ENCODE measurements at places on chromosomes 3 and 15. TPM values are rescaled to one million over a fixed set of nuclear protein-coding genes. Genes with fewer than 3 reads are reported as not detected.

DNA sequence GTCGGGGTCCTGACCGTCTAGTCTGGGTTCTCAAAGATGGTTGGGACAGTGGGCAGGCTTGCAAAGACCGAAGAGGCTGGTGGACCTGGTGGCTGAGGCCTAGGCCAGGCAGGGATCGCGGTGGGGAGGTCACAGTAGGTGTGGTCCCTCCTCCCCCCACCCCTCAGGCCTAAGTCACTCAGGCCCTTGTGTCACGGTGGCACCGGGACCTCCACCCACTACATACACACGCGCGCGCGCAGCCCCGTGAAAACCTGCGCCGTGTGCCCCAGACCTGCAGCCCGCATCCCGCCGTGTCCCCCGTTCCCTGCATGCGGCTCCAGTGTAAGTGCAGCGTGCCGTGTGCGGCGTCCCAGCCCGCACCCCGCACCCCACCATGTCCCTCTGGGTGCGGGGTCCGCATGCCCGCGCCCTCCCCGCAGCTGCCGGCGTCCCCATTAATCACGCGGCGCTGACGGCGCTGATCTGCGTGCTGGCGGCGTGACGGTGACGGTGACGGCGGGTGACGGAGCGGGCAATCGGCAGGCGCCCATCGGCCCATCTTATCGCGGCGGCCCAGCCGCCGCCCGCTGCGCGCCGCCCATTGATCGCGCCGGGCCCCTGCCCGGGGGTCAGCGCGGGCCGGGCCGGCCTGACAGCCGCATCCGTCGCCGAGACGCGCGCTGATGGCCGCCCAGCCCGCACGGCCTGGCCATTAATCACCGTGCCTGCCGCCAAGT is 24.4 kb downstream of the SEC61A1 start:
- peak overlapping the region; percentile 32 for H3K4me3 ChIP-seq
- peak overlapping the region; percentile 45 for H3K27ac ChIP-seq
- peaks cover 46% of the 10 kb centered on the region for H3K36me3 ChIP-seq
- H3K27me3 ChIP-seq, result no peaks in the 10 kb centered on the region
- H3K4me1 ChIP-seq, result peaks cover 61% of the 10 kb centered on the region

GRCh38 chr15:41782371-41783282 is 8.3 kb downstream of the MAPKBP1 start:
- H3K27ac ChIP-seq, result no peak overlapping the region
- peaks cover 20% of the 10 kb centered on the region for H3K4me1 ChIP-seq
- H3K36me3 ChIP-seq, result no peaks in the 10 kb centered on the region
- no peak overlapping the region for H3K4me3 ChIP-seq
- no peaks in the 10 kb centered on the region for H3K27me3 ChIP-seq

- H3K4me1 ChIP-seq, result peaks cover 14% of the 10 kb centered on the region
- DNase-seq, result no peak
- H3K4me3 ChIP-seq, result no peak overlapping the region
- peak overlapping the region; percentile 3 for H3K27ac ChIP-seq
- H3K36me3 ChIP-seq, result no peaks in the 10 kb centered on the region
Observed at GRCh38 chr3:114418724-114419543, 125.1 kb downstream of the TIGIT start.

GRCh38 chr3:33064929-33065328 is 32.0 kb downstream of the GLB1 start:
- no peaks in the 10 kb centered on the region for H3K27me3 ChIP-seq
- H3K4me1 ChIP-seq, result no peaks in the 10 kb centered on the region
- no peak for DNase-seq
- no peaks in the 10 kb centered on the region for H3K36me3 ChIP-seq
- no peak overlapping the region for H3K27ac ChIP-seq

The TRPM1 gene
- not detected for total RNA-seq

The MYL3 gene
- 4.9 TPM for total RNA-seq

DNA sequence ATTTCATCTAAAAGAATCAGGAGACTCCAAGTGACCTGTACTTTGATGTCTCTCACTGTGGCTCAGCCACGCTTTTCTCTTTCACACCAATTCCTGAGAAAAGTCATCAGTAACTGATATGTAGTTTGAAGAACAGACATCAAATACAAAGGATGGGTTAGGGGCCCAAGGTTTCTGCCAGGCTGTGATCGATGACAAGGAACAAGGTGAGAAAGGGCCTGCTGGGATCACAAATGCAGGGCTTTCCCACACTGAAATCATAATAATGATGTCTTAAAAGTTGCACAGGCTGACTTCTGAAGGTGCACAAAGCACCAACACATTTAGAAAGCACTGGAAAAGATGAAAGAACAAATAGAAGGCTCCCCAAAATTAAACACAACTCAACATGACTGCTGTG is 396.9 kb downstream of the MAGI1 start:
- no peaks in the 10 kb centered on the region for H3K36me3 ChIP-seq
- no peak for DNase-seq
- no peaks in the 10 kb centered on the region for H3K27me3 ChIP-seq

The DYNLT2B gene
- total RNA-seq, result 6.0 TPM

DNA sequence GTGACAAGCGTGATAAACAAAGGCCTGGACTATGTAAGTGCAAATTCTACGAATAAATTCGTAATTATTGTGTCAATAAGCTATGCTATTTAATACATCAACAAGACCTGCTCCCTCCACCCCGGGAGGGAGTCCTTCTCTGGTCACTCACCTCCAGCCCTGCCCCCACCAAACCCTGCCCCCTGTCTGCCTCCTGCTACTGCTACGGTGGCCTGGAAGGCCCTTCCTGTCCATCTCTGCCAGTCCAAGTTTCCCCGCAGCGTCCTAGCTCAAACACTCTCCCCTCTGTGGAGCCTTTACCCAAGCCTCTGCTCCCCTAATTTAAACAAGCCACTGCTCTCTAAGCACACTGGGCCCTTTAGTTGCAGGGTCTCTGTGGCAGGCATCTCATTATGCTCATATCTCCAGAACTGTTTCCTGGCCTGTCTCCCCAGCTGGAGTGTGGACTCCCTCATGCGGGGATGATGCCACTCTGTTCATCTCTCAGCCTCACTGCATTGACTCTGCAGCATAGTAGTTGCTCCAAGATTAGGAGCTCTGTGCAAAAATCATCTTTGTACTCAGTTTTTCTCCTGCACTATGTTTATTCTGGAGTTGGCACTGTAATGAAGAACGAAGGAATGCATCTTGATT is 241.2 kb downstream of the NTRK3 start:
- no peak overlapping the region for H3K4me3 ChIP-seq
- H3K27ac ChIP-seq, result no peak overlapping the region
- no peaks in the 10 kb centered on the region for H3K36me3 ChIP-seq
- H3K27me3 ChIP-seq, result no peaks in the 10 kb centered on the region
- no peaks in the 10 kb centered on the region for H3K4me1 ChIP-seq

Data from left lung (tissue), 14 donors.